ENCODE measurements at places on chromosomes 7 and 10.

DNA sequence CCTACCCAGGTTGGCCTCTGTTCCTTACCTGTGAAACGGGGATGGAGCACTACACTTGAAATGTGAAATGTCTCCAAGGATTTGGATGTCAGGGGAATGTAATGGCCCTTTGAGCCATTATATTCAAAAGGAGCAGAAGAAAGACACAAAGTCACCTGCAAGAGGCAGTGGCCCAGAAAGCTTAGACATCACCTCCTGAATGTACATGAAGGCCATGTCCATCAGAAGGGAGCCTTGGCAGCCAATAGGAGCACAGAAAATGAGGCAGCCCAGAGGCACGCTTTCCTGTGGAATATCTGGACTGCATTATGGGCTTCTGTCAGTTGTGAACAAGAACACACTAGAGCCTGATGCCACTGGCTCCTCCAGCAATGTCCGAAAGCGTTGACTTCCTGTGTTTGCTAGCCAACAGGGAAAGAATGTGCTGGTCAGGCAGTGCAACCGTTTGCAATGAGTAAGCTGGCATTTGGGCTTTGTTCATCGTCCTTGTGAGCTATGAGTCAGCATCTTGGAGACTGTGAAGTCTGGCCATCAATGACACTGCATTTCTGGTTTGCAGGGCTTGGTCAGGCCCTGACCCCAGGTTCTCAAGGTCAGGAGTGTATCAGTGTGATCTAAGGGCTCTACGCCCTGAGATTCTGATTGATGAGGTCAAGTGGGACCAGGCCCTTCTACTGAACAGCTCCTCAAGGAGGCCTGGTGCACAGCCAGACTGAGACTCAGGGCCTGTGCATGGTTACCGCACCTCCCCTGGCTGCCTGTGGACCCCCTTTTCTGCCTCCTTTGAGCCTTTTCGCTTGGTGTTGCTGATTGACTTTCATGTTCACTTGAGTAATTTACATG, 222.4 kb downstream of the RPS24 start:
- DNase-seq = no peak

- DNase-seq = peak; percentile 65
Measured at GRCh38 chr10:100879741-100880360, 32.9 kb upstream of the SLF2 start.

- DNase-seq = no peak
Measured at GRCh38 chr10:62496925-62497324, 122.8 kb downstream of the ZNF365 start.

DNA sequence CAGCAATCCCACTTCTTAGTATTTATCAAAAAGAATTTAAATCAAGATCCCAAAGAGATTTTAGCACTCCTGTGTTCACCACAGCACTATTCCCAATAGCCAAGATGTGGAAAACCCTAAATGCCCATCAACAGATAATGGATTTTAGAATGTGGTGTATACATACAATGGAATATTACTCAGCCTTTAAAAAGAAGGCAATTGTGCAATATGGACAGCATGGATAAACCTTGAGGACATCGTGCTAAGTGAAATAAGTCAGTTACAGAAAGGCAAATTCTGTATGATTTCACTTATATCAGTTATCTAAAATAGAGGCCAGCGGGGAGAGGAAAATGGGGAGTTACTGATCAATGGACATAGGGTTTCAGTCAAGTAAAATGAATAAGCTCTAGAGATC, 66.9 kb downstream of the CABCOCO1 start:
- DNase-seq = no peak

- DNase-seq = no peak
Measured at GRCh38 chr10:22491480-22491879, 146.2 kb downstream of the SPAG6 start.

DNA sequence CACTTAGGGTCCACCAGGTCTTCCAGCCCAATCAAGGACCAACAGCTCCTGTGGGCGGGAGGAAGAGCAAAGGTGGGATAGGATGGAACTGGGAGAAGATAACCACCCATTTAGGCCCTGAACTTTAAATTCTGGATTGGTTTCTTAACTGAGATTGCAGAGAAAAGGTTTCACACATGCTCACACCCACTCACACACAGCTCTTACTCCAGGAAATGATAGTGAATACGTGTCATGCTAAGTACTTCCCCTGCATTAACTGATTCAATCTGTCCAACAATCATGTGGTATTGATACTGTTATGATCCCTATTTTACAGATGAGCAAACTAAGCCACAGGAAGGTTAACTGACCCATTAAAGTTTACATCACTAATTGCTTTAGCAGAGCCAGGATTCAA, 4.6 kb upstream of the CYP3A4 start:
- no peak for DNase-seq

GRCh38 chr7:155306673-155307470, 9.2 kb downstream of the INSIG1 start:
- no peak for DNase-seq

DNA sequence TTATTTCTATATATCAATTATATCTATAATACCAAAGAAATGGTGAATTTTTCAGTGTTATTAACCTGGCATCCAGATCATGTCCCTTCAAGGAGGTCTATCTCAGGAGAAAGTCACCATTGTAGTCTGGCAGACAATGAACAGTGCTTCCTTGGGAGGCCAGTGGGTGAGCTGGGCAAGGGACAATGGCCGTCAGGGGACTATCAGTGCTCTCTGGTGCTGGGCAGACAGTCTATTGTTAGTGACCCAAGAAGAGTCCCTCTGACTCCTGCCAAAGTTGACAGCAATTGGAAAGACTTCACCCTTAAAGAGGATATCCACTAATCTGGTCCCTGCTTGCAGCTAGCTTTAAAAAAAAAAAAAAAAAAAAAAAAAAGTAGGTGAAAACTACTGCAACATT, 7.1 kb downstream of the JAZF1 start:
- DNase-seq = no peak

GRCh38 chr10:35372329-35372728, 36.0 kb downstream of the CCNY start:
- DNase-seq = no peak

- DNase-seq = no peak
Measured at GRCh38 chr7:131955679-131956078, 399.3 kb upstream of the PODXL start.

GRCh38 chr7:6027806-6028365, 3.3 kb upstream of the ANKRD61 start:
- DNase-seq = no peak

DNA sequence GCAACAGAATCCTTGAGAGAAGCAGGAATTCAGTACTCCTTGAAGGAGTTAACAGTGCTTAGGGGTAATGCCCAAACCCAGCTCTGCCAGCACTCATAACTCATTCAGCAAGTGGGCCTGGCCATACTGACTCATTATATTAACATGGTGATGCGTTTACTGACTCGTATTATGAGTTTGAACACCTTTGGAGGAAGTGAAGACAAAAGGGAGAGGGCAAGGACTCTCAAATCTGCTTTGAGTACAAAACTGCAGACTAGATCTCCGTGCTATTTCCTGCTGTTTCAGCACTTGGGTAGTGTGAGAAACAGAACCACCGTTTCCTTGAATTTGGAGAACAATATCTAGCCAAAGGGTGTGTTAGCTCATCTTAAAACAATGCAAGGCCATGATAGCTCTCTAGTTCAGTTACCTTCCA, 30.8 kb downstream of the SLC16A9 start:
- DNase-seq = no peak

- DNase-seq = no peak
Measured at GRCh38 chr7:32494946-32495297, 367 bp upstream of the AVL9 start.

- DNase-seq = no peak
Measured at GRCh38 chr7:30835396-30835915, 64.2 kb downstream of the MINDY4 start.

GRCh38 chr10:94013331-94013760, 19.6 kb downstream of the PLCE1 start:
- DNase-seq = no peak

- peak; percentile 73 for DNase-seq
Measured at GRCh38 chr7:157022681-157023588, 12.5 kb upstream of the MNX1 start.

DNA sequence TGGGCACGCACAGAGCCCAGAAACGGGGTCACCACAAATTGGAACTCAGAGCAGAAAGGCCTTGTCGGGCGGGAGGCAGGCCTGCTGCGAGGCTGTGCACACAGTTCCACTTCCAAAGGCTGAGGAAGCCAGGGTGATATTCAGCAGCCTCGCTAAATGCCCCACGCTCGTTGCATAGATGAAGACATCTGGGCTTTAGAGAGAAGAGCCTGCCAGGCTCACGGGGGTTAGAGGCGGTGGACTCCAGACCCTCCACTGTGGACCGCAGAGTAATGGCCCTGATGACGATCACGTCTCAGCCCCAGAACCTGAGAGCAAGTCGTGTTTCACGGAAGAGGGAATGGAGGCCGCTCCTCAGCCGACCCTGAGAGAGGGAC, 104.2 kb downstream of the DNAJB6 start:
- DNase-seq = no peak

DNA sequence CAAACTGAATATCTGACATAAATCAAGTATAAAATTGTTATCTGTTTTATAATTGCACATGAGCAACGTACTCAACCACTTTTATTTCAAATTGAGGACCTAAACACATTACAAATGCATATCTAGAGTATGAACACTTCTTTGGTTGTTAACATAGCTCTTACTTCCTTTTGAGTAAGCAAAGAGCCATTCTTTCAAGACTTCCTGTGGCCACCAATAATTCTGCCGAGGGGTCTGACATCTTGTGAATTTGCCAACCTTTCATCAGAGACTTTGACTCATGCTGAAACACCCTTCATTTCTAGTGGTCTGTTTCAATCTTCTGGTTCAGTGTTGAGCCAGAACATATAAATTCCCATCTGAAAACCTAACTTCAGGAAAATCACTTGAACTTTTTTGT, 59.4 kb downstream of the CDK14 start:
- DNase-seq = no peak

DNA sequence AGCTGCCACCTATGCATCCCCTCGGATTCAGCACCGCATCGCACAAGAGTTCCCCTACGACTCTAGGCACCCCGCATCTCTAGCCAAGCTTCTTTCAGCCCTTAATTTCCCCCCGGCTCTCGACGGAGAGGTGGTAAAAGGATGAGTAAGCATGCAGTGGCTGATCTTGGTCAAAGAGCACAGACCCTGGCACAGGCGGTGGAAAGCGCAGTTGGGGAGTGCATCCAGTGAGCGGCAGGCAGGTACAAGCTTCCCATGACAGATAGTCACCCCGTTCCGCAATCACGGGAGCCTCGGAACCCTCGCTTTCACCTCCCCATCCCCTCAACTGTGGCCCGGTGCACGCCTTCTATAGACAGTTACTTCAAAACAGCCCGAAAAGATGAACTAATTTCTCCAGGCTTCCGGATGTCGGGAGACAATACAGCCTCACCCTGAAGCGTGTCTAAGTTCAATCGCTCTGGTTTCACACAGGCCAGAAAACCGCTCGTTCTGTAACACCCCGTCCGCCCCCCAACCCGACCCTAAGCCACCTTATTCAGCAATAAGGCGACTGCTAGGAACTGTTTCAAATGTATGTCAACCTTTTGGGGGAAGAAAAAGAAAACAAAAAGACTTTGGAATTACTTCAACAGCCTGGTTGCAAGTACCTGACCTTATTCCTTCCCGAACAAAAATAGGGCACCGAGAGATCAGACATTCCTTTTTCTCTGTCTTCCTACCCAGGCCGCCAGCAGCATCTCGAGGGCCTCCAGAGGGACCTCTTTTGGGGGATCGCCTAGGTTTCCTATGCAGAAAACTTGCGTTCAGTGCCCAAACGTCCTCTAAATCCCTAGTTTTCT, 1.4 kb downstream of the RHEB start:
- no peak for DNase-seq

- DNase-seq = no peak
Measured at GRCh38 chr7:121132940-121133339, 144.4 kb downstream of the CPED1 start.

GRCh38 chr10:86098187-86098881, 268.3 kb downstream of the GRID1 start:
- DNase-seq = no peak

DNA sequence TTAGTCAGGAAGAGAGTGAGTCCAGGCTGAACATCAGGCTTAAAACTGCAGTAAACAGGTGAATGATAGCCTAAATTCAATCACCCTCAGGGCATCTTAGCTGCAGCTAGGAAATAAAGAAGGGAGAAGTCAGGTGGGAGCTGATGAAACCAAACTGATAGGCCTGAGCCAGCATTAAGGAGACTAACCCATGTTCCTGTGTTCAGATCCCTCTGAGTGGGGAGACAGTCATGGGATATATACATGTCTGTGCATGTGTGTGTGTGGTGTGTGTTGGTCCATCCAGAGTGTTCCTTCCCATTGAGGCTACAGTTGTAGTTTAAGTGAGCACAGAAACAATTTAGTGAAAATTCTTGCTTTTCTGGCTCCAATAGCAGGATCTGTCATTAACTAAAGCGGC, 480.9 kb downstream of the PHTF2 start:
- no peak for DNase-seq

DNA sequence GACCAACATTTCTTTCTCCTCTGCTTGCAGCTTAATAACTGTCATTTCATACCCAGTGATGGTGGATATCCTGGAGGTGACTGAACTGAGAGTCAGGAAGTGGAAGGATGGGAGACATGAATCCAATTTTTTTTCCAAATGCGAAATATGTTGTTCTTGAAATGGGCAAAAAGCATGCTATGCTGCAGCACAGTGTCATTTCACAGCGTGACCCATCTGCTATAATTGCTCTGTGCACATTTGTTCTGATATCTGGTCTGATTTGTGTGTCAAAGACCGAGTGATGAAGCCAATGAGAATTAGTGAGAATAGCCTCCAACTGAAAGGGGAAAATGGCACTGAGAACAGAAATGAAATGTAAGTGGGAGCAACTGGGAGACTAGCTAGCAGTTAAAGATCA, 329.6 kb upstream of the PHYHIPL start:
- DNase-seq = no peak

GRCh38 chr7:73668103-73668885, 663 bp downstream of the VPS37D start:
- DNase-seq = peak; percentile 79

DNA sequence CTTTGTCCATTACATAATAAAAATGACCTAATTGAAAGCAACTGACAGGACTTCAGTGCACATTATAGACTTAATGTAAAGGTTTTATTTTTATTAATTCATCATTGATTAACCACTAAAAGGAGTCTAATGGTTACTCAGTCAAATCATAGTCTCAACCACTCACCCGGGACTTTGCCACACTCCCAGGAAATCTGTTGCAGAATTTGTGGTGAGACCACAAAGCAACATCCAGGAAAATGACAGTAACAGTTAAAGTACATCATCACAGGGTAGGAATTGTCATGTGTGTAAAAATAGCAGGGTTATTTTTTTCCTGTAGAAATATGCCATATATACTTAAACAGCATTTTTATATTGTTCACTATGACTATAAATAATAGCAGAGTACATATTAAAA, 6.3 kb upstream of the HGF start:
- DNase-seq = no peak

Measured in H7 (cell line).